ENCODE measurements at places on chromosomes 13 and 19.

GRCh38 chr13:19622193-19622592, 11.3 kb upstream of the MPHOSPH8 start:
- no peak for DNase-seq

GRCh38 chr19:33390908-33391630, 17.6 kb downstream of the CEBPG start:
- peak; percentile 50 for DNase-seq

GRCh38 chr19:10895920-10896319, 24.6 kb downstream of the CARM1 start:
- DNase-seq: no peak

DNA sequence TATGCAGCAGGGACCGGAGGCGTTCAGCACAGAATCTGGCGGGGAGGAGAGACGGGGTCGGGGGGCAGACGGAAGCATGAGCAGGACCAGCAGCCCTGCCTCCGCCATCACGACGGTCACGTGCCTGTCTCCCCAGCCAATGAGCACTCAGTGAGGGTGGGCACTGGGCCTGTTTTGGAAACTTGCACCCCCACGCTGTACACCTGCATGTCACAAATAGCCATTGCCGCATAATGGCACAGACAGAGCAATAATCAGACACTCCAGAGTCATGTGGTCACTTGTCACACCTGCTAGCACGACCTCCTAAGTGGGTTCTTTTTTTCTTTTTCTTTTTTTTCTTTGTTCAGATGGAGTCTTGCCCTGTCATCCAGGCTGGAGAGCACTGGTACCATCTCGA, 8.8 kb downstream of the ERCC2 start:
- DNase-seq: no peak

DNA sequence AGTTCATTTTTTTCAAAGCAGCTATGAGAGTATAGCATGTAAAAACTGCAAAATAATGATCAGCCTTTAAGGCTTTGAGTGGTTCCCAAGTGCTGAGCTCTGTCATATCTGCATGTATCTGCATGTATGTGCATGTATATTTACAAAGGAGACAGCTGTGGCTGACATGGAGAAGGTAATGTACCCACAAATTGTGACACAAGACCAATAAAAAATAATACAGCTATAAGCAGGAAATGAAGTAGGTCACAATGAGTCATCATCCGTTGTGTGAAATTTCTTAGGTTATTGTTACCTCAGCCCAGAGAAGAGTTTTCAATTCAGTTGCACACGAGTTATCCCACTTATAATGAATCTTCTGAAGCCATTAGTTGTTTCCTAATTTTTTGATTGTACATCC, 60.9 kb upstream of the MED4 start:
- no peak for DNase-seq

DNA sequence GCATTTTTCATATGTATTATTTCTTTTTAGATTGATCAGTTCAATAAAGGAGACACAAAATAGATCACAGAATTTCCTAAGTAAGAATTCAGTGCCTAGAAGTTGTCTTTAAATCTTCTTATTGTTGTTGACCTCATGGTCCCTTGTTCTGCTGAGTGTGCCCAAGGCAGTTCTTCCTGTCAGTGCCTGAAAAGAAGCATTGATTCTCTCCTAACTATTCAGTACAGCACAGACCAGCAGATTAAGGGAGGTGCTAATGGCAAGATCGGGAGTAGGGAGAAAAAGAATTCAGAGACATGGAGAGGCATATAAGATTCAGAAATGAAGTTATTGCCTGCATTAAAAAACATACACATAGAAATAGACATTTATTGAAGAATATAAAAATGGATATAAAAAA, 180.5 kb upstream of the PCDH9 start:
- no peak for DNase-seq

DNA sequence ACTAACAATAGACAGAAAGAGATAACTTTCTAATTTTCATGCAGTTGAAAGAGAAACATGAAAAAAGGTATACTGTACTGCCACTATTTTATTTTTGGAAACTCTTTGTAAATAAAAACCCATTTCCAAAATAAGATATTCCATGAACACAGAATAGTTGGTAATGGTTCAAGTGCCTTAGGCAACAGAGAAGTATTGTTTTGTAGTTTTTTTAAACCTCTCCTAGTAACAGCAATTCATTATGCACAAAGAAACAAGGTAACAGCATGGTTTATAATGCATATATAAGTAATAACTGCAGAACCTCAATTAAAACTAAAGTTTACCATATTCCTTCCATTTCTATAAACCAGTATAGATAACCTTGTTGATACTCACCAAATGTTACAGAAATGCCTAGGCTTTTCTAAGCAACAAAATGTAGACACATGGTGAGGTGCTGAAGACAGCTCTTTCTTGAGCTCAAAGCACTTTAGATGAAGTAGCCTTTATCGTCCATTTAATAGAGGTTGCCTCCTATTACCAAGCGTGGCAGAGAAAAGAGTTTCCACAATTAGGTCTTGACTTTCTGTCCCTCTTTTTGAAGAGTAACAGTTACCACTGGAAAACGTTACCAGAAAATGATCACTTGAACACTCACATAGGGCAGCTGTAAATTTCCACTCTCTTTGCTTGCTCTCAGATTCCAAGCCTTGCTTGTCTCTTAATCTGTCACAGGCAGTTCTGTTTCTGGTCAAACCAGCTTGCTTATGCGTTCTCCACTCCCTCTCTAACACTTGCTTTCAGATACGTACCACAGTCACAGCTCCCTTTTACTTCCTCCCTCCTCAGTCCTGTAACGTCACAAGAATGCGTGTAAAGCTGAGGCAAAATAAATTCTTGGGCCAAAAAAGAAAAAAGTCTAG, 42.9 kb downstream of the CAB39L start:
- no peak for DNase-seq

- no peak for DNase-seq
These were observed 39.9 kb downstream of the ZNF611 start for GRCh38 chr19:52694921-52695320.

DNA sequence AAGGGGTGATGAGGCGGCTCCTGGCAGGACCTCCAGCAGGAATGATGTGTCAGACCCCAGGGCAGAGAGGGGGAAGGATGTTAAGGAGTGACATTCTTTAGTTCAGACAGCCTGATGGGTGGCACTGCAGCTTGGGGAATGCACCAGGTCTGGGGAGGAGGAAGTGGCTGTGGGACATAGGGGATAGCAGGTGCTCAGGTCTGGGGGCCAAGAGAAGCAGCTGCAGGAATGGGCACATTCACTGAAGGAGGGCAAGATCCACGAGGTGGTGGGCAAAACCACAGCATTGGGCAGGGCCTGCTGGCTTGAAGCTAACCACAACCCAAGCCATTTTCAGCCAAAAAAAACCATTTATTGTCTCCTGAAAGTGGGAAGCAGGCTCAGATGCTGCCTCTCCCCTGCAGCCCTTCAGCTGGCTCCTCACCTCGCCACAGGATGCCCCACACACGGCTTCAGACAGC, 26.5 kb downstream of the COMP start:
- DNase-seq: no peak

- no peak for DNase-seq
These were observed 2.6 kb downstream of the DNAJB1 start for GRCh38 chr19:14515501-14516047.

- DNase-seq: no peak
These were observed 4.0 kb downstream of the SPPL2B start for GRCh38 chr19:2332341-2333026.

GRCh38 chr13:91722267-91722884, 324.0 kb downstream of the GPC5 start:
- DNase-seq: no peak

GRCh38 chr13:97491452-97491851, 57.5 kb downstream of the RAP2A start:
- no peak for DNase-seq

- DNase-seq: peak; percentile 85
These were observed 21.3 kb downstream of the VRK3 start for GRCh38 chr19:50003810-50004419.

- no peak for DNase-seq
These were observed 279.2 kb downstream of the DACH1 start for GRCh38 chr13:71587817-71588216.

DNA sequence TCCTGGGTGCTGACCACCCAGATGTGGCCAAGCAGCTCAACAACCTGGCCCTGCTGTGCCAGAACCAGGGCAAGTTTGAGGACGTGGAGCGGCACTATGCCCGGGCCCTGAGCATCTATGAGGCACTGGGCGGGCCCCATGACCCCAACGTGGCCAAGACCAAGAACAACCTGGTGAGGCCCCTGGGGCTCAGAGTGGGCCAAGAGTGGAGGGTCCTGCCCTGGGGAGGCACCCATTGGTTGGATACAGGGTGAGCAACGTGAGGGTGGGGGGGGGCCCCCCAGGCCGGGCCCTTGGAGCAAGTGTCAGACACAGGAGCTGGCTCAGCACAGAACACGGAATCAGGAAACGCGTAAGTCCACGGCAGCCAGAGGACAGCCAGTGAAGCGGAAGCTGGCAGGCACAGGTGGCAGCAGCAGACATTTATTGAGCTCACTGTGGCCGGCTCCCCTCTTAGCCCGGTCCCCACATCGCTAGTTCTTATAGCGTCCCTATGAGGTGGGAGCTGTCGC, 8.9 kb downstream of the KLC3 start:
- no peak for DNase-seq

- DNase-seq: no peak
These were observed 827 bp downstream of the CKM start for GRCh38 chr19:45321848-45322247.

GRCh38 chr19:6354098-6354674, 7.1 kb upstream of the CLPP start:
- no peak for DNase-seq

- DNase-seq: no peak
These were observed 1815.9 kb downstream of the PCDH9 start for GRCh38 chr13:65414187-65414586.

DNA sequence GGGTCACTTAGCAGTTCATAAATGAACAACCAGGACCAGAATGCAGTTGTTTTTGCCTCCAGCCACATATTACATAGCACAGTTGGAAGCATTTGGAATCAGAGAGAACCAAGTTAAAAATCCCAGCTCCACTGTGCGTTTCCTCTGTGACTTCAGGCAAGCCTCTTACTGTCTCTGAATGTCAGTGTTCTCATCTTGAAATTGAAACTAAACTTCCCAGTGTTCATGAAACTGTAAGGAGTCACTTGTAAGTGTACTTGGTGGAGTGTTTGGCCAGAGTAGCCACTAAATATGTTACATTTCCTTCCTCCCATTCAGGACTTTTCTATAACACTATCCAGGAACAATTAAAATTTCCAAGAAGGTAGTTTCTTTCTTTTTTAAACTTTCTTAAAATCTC, 276.8 kb downstream of the KCNRG start:
- no peak for DNase-seq

DNA sequence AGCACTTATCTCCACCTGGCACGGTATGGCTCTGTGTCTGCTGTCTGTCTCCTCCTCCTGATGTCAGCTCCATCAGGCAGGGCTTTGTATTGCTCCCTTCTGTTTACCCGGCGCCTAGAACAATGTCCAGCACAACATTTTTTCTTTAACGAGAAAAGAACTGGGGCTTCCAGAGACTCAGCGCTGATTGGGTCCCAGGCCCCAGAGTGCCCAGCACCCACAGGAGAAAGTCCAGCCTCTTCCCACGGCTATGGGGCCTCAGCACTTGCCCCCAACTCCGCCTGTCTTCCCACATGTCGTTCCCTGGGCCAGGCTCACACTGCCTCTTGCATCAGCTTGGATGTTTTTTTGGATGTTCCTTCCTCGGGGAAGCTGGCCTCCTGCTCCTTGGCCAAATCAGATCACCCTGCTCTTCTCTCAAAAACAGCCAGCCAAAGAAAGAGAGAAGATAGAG, 6.9 kb downstream of the MYPOP start:
- DNase-seq: no peak

- DNase-seq: no peak
These were observed 146.3 kb downstream of the GPC5 start for GRCh38 chr13:91544723-91545122.

GRCh38 chr13:85717921-85718320, 81.3 kb downstream of the SLITRK6 start:
- DNase-seq: no peak

- no peak for DNase-seq
These were observed 6.3 kb downstream of the GPR180 start for GRCh38 chr13:94607939-94608338.

DNA sequence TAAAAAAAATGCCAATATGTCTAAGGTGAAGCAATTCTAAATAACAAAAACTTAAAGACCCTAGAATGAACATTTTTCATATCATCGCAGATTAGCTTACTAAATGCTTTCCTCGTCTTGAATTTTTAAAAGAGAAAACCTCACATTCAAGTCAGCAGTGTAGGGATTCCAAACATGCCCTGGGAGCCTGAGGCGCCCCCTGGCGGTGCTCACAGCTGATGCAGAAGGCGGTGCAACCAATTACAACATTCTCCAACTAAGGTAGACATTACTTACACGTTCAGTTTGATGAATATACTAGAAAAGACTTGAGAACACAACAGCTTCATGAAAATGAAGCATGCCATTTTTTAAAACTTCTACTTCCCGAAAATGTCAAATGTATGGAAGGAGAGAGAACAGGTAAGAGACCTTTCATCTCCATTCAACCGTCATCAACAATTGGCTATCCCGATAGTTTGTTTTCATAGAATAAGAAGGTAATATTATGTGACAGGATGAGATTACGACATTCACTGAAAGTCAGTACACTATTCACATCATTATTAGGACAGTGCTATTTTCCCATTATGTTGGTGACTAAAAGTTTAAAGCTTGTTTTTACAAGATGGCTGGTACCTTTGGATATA, 304.4 kb downstream of the DCLK1 start:
- DNase-seq: no peak

DNA sequence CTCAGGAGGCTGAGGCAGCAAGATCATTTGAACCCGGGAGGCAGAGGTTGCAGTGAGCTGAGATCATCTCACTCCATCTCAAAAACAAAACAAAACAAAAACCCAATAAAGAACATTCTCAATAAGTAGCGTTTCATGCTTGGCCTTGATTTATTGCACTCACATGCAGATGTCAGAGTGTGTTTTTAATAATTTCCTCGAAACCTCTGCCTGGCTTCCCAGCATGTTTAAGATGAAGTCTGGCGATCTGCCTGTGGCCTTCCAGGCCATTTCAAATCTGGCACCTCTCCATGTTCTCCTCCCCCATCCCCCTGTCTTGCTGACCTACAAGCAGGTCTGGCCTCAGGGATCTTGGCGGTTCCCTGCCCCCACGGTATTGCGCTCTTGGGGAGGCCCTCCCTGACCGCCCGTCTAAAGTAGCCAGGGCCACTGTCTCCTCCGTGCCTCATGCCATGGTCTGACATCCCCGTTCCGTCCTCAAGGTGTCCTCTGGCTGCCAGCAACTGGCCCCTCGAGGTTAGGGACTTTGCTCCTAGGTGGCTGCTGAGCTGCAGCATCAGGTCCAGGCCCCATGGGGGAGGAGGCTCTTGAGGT, 1.6 kb downstream of the WDR88 start:
- no peak for DNase-seq

DNA sequence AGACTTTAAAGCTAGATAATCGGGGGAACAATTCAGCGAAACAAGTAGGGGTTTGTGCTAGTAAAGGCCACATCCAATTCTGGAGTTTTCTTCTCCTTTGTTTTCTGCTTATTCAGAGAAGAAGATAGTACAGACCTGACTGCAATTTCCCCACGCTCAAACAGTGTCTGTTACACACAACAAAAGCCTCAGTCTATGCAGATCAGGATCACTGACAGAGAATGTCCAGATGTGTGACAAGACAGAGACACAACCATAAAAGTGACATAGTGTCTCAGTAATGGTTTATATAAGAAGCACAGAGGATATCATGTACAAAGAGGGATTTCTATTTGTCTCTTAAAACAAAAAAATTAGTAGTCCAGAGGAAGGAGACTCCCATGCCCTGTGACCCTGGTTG, 70.7 kb upstream of the GTF3A start:
- DNase-seq: no peak

GRCh38 chr19:56987184-56987583, 132.6 kb upstream of the USP29 start:
- DNase-seq: no peak

GRCh38 chr19:29096896-29097295, 116.1 kb downstream of the UQCRFS1 start:
- DNase-seq: no peak

Data from aorta (tissue), 5 donors.